ENCODE measurements at places on chromosomes 7 and 10.

DNA sequence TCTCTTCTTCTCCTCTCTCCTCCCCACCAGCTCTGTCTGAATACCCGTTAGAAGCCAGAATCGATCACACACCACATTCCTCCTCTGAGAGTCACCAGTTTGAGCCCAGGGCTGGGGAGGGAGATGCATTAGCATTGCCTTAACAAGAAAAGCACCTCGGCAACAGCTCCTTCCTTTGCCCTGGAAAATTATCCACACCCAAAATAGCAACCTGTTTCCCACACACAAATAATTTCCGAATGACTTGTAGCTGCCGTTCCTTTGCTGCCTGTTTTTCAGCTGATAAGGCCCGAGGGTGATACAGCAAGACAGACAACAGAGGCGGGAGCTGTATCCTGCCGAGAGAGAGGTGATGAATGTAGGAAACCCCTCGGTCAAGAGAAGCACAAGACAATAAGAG is 91.3 kb downstream of the CPXM2 start:
- no peak for DNase-seq

DNA sequence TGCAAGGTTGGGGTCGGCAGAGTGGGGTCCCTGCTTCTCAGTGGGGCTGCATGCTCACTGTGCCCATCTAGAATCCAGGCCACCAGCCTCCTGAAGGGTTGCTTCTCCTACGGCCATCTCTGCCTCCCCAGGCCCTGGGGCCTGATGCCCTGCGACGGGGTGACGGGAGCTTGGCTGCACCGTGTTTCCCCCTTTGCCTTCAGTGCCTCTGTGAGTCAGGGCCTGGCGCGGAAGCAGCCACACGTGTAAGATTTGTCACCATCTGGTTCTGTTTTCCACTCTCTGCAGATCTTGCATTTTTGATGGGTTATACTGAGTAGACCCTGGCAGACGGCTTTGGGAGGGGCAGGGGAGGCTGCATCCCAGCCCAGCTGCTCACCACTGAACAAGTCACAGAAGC is 7.2 kb downstream of the ADAMTS14 start:
- DNase-seq, result no peak

GRCh38 chr7:513521-514166 is 6.0 kb downstream of the PDGFA start:
- no peak for DNase-seq

DNA sequence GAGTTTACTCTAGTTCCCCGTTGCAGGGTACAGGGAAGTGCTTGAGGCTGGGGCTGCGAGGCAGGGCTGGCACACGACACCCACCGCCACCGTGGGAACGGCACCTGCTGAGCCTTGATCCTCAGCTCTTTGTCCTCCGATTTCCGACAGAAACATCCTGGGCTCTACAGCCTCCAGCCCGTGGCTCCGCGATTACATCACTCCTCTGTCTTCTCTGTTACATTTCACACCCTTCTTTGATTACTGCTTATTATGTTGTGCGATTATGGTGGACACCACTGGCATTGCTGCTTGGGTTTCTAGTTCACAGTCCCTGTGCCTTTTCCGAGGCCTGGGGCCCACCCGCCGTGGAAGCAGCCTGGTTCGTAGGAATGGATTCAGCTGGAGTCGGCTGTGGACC is 26.9 kb downstream of the FKBP6 start:
- DNase-seq, result no peak

GRCh38 chr7:22730066-22730710 is 3.2 kb downstream of the IL6 start:
- DNase-seq, result no peak

- DNase-seq, result no peak
Observed at GRCh38 chr7:70477036-70478010, 654.6 kb upstream of the GALNT17 start.

GRCh38 chr10:80122746-80123145 is 9.8 kb upstream of the PLAC9 start:
- no peak for DNase-seq

Measured in T-helper 22 cell (primary cell).